AG08395 (cell line): ENCODE measurements at places on chromosomes 12 and 14.
A peak's percentile ranks its signal among the peaks of the same experiment; 100 is the strongest.

DNA sequence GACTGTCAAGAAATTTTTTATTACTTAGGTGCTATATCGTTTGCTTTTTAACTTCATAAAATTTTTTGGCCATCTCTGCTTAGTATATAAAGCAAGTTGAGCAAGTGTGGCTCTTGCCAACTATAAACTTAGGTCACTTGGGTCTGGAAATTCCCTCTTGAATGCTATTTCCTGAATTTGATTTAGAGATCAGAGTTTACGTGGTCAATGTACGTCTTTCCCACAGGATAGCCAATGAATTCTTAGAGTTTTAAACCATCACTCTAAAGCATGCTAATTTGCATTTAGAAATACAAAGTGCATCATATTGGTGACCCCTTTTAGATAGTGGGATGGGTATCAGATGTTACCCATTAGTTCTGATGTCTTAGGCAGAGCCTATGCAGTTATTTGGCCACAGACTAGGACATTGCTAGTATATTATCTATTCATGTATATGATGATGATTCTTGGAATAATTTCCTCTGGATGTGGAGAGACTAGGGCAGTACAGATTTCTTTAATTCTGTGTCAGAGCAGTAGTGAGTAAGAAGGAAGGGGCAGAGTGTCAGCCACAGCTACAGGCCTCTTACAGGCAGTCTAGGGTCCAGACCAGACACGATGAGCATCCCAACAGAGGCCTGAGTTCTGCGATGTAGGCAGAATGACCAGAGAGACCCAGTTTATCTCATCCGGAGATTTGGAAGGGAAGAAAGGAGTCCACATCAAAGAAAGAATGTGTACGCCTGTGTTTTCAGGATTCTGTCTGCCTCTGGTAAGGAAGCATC, 30.3 kb downstream of the SCN8A start:
- DNase-seq = no peak

- no peak for DNase-seq
Observed at GRCh38 chr12:103379670-103380069, 116.1 kb downstream of the C12orf42 start.

DNA sequence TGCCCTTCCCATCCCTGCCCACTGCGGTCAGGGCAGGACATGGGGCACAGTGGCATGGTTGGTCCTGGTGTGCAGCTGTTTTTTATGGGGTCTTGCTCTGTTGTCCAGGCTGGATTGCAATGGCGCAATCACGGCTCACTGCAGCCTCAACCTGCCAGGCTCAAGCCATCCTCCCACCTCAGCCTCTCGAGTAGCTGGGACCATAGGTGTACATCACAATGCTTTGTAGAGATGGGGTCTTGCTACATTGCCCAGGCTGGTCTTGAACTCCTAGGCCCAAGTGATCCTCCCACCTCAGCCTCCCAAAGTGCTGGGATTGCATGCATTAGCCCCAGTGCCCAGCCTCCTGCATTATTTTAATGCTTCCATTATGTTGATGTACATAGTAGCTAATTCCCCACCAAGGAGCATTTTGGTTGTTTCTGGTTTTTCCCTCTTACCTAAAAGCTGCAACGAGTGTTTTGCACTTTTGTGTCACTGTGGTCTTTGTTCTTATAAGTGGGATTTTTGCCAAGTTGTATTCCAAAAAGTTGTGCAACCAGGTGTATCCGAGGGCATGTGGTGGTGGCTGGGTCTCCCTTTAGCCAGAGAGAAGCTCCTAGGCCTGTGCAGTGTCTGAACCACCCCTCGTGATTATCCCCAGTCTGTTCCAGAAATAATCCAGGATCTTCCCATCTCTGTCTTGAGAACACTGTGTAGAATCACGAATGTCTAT, 10.3 kb downstream of the TCHP start:
- DNase-seq = no peak

DNA sequence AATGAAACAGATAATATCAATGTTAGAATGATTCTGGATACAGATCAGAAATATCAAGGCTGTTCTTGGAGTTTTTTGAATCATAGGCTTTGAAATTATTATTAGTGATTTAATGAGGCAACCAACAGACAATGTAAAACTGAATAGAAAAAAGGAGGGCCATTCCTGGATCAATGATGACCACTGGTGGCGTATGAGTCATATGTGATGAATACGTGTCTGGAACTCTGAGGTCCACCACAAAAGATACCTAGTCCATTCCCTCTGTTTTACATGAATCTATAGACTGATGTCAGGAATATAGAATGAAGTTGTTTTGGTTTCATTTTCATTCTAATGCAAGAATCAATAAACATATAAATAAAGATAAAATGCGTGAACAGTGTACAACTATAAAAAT, 78.3 kb upstream of the RTL1 start:
- DNase-seq = no peak

- DNase-seq = peak; percentile 55
Observed at GRCh38 chr12:77594366-77594765, 236.3 kb upstream of the NAV3 start.

GRCh38 chr14:23349156-23349845, 3.4 kb downstream of the SLC22A17 start:
- no peak for DNase-seq

DNA sequence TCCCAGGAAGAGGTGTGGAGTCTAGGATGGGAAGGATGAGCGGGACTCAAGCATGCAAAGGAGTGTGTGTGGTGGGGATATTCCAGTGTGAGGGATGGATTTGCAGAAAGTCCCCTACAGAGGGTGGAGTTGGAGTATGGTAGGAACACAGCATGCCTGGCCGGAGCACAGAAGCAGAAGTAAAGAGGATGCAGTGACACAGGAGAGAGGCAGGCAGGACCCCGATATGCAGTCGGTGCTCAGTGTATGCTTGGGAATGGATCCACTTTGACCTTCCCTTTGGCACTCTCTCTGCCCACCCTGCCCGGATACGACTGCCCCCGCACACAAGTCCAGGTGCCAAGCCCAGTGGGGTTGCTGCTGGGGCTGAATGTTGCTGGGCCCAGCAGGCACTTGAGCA, 21.3 kb downstream of the WSCD2 start:
- no peak for DNase-seq

GRCh38 chr14:49924852-49925251, 32.0 kb downstream of the ARF6 start:
- no peak for DNase-seq

DNA sequence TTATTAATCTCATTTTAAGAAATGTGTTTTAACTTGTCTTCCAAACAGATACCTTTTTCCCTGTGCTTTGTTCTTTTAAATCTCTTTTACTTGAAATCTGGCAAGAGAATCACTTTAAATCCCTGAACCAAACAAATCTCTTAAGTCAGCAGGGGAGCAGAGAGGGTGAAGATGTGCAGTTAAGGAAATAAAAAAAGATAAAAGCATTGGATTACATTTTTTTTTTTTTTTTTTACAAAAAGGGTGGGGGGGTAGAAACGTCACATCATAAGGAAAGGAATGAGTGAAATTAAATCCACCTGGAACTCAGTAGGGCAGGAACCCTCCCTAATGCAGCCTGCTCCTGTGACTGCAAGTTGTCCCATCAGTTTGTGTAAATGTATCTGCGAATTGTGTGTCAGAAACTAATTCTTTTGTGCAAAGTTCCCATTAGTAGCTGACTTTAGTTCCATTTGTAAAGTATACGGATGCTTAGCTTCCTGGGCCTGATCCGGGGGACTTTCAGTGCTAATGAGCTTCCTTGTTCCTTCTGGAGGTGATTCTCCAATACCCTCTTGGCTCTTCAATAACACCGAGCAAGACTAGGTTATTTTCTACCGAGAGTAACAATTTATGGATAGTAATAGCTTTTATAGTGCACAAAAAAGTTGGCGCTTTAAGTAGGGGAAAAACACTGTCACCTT, 1.5 kb downstream of the TTC6 start:
- DNase-seq = no peak

DNA sequence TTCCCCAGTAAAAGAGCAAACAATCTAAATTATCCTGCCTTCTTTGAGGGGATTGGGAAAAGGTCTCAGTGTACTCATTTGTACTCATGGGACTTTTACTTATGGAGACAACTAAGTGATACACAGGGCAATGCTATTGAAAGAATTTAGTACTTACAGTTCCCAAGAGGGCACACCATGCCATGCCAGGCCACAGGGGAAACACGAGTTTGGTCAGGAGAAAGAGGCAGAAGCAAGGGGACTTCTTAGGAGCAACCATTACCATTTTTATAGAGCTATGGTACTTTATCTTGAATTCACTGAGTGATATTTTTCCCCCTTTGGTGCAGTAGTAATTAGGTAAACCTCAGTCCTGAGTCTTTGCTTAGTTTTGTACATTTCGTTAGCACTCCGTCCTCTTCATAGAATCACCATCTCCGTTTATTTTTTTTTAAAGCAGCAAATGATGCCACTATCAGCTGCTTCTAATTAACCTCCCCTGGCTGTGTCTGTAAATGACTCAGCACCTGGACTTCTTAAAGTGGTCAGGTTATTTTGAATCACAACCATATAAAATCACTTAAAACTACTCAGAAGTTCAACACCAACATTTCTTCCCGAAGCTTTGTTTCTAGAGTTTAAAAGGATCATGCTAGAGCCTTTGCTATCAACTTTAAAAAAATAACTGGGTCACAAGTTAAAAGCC, 5.9 kb upstream of the WASHC3 start:
- DNase-seq = peak; percentile 37

- DNase-seq = no peak
Observed at GRCh38 chr14:57352396-57353170, 37.8 kb upstream of the NAA30 start.

DNA sequence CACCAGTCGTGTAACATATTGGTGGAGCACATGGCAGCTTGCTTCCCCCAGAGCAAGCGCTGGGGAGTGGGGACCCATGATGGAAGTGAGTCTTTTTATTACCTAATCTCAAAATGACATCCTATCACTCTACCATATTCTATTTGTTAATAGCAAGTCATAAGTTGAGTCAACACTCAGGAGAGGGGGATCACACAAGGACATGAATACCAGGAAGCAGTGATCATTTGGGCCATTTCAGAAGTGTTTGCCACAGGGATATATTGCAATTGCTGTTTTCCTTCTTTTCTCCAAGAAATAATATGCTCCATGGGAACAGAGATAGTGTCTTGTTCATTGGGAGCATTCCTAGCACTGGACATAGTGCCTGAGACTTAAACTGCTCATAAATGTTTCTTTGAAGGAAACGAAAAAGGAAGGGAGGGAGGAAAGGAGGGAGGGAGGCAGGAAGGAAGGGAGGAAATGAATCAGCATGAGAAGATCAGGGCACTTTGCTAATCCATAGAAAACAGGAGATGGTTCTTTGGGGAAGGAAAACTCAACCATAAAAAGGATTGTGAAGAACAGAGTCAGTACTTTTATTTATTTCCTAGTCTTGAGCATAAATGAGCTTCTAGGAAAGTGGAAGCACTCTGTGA, 39.2 kb upstream of the EEA1 start:
- DNase-seq = no peak

GRCh38 chr14:67875175-67876006, 55.8 kb downstream of the RAD51B start:
- DNase-seq = no peak

DNA sequence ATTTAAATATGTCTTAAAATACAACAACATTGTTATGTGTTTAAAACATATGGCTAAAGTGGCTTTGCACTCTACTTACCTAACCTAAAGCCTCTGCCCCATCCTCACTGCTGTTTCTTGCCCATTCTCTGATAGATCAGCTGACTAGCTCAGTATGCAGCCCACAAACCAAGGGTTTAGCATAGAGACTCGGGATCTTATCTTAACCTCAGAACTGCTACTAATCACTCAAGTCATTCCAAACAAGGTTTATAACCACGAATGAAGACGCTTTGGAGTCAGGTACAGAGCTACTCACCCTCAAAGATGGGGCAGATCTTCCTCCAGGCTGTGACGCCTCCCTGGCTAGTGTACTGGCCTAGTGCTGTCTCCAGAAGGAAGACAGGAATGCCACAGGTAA, 19.3 kb downstream of the SLC6A13 start:
- DNase-seq = no peak

- no peak for DNase-seq
Observed at GRCh38 chr12:56469007-56469930, 891 bp downstream of the SPRYD4 start.

DNA sequence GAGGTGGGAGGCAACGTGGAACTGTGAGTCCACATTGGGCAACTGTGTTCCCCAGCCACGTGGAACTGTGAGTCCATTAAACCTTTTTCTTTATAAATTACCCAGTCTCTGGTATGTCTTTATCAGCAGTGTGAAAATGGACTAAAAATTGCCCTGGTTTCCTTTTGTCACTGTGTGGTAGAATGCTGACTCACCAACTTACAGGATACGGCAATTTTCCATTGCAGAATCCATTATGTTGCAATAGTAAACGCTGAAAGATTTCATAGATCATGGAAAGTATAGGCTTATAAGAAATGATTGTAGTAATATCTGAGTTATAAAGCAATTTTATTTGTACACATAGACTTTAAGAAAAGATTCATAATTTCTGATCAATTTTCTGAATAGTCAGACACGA, 93.0 kb downstream of the GTF2A1 start:
- DNase-seq = no peak

DNA sequence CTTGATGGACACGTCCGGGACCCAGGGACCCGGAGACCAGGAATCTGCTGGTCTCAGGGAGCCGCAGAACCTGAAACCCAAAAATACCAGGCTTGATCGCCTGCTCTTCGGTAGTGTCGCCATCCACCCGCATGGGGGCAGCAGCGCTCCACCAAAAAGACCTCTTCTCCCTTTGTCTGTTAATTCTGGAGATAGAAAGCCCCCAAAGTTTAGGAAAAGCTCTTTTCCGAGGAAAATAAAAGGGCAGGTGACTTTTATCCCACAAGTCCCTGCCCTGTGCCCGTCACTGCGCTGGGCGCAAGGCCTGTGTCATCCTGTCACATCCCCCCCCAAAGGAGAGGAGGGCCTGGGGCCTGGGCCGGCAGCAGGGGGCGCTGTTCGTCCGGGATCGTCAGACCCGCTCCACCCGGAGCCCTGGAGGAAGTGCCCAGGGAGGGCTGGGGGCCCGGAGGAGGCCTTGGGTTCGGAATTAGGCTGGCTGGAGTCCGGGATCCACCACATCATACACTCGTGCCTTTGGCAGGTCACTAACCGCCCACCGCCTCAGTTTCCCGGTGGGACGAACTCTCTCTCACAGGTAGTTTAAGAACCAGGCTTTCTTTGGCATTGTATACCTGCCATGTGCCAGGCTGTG, 31.9 kb downstream of the DAD1 start:
- DNase-seq = peak; percentile 82

GRCh38 chr12:121189131-121189530, 20.8 kb upstream of the P2RX4 start:
- DNase-seq = no peak

- no peak for DNase-seq
Observed at GRCh38 chr12:47281667-47282171, 202.0 kb upstream of the AMIGO2 start.

- no peak for DNase-seq
Observed at GRCh38 chr12:72612171-72612570, 340.0 kb downstream of the TRHDE start.
